ENCODE measurements at places on chromosomes 2 and 18. TPM values are rescaled to one million over a fixed set of nuclear protein-coding genes. Genes with fewer than 3 reads are reported as not detected.

Gene PLCL1
- polyA plus RNA-seq = 0.48 TPM

Gene APCDD1
- 15.3 TPM for polyA plus RNA-seq

Gene ALPG
- not detected for polyA plus RNA-seq

Gene SLC9A4
- polyA plus RNA-seq = not detected

Gene KLHL29
- polyA plus RNA-seq = 4.2 TPM

Gene LCT
- polyA plus RNA-seq = not detected

DNA sequence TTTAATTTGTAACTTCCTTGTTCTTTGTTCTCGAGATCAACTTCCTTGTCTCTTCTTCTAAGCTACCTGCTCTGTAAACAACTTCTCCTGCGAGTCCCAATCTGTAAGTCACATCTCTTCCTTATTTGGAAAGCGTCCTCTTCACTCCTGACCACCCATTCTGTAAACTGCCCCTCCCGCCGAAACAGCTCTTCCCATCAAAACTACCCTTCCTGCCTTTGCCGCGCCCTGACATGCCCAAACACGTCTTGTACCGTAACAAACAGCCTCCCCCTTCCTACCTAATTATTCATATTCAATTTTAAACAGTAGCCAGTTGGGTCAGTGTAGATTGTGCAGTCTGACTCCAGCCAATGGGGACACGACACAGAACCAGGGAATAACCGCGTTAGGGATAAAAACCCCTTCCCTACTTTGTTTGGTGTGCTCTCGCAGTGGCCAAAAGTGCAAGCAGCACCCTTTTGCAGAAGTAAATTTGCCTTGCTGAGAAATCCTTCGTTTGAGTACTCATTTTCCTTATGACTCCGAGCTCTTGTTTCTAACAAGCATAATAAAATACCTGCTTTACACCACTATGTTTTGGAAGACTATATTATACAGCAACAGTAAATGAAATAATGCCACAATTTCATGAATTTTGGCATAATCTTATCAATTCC, 39.8 kb downstream of the PIAS2 start:
- no peak for DNase-seq

GRCh38 chr2:209662021-209662420, 109.6 kb upstream of the UNC80 start:
- peak; percentile 6 for DNase-seq

DNA sequence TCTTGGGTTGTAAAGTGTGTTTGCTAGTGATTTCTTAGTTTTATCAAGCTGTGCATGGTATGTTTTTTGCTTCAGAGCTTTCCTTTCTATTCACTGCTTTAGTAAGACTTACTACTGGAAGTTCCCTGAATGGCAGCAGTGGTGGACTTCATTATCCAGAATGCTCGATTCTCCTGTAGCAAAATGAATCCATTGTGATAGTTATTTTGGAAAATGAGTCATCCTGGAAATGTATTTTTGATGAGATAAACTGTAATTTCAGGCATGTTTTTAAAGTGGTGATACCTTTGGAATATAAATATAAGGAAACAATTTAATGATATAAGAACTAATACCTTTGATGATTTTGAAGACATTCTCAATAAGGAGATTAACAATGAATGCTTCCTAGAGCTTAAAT, 387.1 kb downstream of the PTPRM start:
- DNase-seq = peak; percentile 60

DNA sequence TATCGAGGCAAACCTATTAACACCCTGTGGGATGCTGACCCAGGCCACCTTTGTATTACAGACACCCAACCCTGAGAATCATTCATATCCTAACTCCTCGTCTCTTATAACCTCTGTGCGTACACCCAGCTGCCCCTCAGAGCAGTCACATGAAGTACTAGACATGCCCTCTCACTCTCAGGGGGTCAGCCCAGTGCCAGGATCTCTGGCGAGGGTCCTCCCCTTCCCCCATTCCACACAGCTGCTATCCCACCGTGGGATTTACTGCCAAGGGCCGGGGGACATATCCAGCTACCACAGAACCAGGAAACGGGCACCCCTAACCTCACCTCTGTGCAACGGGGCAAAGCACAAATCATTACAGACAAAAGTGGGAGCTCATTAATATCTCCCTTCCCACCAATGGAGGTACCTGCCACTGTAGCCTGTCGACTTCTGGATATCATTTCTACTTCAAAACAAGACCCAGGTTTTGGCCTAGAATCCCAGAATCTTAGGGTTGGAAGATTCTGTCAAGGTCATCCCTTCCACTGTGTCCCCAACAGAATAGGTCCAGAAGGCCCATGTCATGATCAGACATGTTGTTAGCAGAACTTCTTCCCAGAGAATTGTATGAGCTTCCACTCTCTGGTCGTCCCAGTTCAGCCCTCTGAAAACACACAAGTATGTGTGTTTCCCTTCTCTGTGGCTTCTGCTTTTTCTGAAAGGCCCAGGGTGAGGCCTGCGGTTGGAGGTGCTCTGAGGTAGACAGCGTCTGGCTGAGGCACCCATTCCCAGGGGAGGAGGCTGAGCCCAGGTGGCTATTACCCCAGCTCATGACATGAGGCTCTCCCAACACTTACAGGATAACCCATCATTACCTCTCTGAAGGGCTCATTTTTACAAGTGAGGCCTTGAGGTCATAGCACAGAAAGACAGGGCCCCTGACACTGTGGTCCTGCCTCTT, 1.7 kb downstream of the TMBIM1 start:
- no peak for DNase-seq

DNA sequence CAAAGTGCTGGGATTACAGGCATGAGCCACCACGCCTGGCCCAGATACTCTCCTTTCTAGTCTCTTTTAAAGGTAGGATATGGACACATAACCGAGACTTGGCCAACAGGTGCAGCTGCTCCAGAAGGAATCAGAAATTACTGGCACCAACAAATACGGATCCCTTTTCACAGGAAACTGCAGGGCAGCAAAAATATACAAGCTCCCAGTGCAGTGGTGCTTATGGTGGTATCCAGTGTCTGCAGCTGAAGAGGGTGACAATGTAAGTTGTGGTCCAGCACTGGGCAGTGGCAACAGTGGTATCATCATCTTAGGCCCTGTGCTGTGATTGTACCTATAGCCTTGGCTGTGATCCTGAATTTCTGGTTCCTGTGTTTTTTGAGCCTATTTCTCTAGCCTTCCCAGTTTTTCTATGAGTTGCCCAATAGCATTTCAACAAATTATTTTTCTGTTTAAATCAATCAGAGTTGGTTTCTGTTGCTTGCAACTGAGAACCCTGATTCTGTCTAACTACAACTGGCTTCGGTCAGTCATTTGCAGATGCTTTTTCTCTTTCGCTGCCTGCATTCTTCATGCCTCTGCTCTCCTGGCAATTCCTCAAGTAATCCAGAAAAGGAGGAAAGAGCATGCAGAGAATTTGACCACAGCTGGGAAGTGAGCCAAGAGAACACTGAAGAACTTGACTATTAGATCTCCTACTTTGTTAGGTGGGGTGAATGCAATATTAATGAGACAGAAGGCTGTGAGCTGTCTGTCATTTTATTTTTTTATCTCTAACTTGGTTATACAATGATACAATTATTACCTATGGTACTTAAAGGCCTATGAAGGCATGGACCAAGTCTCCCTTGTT, 30.8 kb upstream of the EML4 start:
- peak; percentile 99 for DNase-seq

DNA sequence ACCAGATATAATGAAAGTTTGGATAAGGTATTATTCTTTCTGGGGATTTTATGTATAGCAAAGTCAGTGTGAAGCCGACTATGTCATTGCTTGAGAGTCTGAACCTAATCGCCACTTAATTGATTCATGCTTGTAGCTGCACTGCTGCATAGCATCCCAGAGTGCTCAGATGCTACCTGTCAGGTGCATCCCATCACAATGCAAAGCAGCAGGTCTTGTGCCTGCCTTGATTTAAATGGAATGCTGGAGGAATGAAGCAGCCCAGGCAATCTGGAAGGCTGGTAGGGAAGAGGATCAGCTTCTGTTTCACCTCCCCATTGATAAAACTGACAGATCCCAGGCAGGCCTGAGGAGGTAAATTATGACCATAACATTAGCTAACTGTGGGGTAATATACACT, 40.4 kb upstream of the ATIC start:
- DNase-seq = no peak

GRCh38 chr2:106921451-106921850, 35.5 kb upstream of the ST6GAL2 start:
- no peak for DNase-seq

DNA sequence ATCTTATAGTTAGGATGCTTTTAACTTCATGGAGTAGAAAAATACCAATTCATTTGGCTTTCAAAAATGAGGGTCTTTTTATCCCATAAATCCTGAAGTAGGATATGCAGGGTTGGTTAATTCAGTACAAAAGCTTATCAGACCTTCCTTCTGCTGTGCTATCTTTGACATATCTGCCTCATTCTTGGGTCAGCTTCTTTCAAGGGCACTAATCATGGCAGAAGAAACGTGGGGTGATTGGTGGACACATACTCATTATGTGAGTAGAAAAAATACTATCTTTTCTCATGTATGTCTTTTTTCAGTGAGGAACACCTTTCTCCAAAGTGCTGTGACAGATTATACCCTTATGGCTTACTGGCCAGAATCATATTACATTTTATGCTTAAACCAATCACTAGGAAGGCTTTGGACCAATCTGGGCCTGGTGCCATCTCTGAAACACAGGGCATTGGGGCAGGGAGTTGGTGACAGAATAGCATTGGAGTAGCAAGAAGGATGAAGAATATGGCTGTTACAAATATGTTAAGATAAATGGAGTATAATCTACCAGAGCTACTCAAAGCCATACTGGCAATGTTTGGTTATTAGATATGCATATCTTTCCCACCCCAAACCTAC, 10.1 kb downstream of the UGP2 start:
- no peak for DNase-seq

DNA sequence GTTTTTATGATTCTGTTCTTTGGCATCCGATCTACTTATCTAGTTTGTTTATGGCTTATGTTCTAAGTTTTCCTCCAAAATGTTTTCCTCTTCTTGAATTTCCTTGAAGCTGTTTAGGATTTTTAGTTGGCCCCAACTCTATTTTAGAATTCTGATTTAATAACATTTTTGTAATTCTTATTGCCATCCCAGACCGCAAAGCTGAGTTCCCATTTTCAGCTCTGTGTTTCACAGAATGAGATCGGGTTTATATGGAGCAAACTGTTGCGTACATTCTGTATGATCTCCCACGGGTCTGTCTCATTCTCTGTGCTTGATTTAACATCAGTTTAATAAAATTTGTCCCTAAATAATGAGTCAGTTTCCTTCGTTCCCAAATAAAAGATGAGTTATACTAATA, 59.3 kb downstream of the DPP4 start:
- peak; percentile 47 for DNase-seq

DNA sequence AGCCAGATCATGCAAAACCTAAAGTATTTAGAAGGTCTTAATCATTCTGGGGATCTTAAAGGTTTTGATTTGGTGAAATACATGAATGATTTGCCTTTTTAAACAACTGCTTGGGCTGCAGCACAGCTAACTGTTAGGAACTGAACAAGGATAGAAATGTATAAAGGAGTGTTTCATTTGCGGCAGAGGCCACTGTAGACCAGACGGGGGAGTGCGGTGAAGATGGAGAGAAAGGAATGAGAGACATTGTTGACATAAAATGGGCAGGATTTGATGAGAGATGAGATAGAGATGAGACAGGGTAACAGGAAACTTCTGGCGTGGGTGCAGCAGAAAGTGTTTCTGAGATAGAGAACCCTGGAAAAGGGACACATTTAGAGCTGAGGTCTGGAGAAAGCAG, 308.1 kb downstream of the TMX3 start:
- no peak for DNase-seq

- DNase-seq = no peak
Observed at GRCh38 chr2:19810148-19810547, 91.6 kb downstream of the TTC32 start.

GRCh38 chr2:134359367-134360081, 105.7 kb downstream of the MGAT5 start:
- peak; percentile 35 for DNase-seq

DNA sequence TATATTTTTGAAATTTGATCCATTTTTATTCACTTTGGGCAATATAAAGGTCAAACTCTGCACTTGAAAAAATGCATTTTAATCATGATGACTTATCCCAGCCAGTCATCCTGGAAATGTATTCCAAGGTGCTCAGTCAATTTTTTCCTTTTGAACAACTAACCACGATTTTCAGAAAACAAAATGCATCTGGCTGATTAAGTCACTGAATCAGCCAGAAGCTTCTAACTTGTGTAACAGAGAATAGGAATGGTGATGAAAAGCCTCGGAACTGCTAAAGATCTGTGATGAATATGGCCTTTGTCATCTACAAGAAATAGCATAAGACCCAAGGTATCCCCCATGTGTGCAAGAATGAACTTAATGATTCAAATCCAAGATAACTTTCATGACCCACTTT, 572.7 kb downstream of the EPHA4 start:
- DNase-seq = peak; percentile 78
